NCI-H2171 (cell line): ENCODE measurements at places on chromosomes 2 and 18.

DNA sequence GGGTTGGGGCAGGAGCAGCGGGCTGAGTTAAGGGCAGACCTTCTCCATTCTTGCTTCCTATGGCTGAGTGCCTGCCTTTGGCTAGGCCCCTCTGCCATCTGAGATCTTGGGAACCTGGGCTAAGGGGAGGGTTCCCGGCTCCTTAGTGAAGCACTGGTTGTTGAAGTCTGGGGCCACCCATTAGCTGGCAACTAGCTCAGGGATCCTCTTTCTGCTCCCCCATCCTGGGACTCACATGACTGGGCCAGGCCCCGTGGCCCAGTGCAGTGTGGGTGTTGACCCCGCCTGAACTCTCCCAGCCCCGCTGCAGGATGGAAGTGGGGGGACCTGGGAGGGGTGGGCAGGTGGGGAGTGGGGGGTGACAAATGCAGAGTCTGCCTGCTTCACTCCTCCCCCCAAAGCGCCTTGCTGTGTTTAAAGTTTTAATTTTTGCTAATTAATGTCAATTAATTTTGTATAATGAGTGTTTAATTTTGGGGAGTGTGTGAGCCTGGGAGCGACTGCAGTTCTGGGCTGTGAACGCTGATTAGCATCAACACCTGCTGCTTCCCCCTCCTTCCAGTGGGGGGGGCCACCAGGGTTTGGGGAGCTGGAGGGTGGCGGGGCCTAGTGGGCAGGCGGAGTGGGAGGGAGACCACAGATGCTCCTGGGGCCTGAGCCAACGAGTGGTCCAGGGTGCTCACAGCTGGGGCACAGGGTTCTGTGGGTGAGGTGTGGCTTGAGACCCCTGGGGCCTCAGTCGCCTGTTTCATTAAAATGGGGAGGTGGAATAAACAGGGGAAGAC is 55.2 kb downstream of the EMX1 start:
- no peak for DNase-seq

GRCh38 chr18:46756559-46757201 is at the start of gene ST8SIA5:
ST8SIA5 (minus strand) TSS chr18:46757053; CDS start chr18:46756508, 545 bp downstream.
- peak; percentile 43 for DNase-seq

DNA sequence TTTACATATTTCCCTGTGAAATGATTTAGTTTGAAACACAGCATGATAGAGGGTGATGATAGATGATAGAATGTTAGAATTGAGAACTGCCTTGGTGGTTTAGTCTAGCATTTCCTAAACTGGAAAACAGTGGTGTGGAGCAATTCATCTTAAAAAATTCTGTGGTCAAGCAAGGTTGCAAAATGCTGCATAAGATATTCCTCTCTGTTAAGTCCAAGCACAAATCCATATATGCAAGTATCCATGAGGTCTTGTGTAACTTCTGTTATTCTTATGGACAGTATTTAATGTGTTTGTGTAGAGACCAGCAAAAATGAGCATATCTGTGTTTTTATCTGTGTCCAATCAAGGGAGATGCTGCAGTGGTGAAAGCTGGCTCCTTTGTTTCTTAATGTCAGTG is 30.0 kb downstream of the CPS1 start:
- DNase-seq: no peak

- no peak for DNase-seq
Measured at GRCh38 chr2:88024509-88024908, 8.2 kb upstream of the RNU2-63P start.

- no peak for DNase-seq
Measured at GRCh38 chr2:43426305-43427031, 169.4 kb downstream of the THADA start.

DNA sequence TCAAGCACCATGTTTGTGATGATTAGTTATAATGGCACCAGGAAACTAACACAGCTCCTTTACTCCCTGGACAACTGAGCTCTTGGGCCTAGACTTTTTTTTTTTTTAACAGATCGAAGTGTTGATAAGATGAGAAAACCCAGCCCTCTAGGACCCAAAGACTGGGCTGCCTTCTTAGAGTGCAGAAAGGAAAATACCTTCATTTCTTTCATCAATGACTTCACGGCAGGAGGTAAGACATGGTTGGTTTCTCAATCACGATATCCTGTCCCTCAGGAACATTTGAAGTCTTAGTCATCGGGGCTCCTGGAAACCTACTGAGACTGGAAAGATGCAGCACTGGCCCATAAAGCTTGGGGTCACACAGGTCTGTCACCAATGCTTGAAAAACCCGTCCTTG is 84.7 kb downstream of the TNFRSF11A start:
- no peak for DNase-seq

GRCh38 chr18:28108814-28109213 is 68.1 kb downstream of the CDH2 start:
- DNase-seq: no peak

DNA sequence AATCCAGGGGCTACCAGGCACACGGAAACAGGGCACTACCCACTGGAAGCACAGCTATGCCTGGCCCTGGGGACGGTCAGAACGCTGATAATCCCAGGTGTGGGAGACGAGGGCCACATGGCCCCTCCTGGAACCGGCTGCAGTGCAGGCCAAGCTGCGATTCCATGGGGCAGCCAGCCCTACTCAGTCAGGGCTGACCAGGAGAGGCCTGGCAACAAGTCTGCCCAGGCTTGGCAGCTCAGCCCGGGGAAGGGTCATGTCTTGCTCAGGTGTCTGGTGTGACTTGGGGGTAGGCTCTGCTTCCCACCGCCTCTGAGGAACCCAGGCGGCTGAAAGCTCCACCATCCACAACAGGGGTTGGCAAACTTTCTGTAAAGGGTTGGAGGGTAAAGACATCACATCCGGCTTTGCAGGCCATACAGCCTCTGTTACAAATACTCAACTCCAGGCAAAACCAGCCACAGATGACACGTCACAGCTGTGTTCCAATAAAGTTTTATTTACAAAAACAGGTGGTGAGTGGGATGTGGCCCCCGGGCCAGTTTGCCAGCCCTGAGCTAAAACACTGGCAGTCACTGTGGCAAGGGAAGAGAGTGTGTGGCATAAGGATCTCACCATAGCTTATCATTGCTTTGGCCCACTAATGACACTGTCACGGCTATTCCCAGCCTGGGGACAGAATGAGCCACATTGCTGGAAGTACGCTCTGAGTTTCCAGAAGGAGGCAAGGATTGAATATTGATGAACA is 85.2 kb downstream of the NDUFA10 start:
- DNase-seq: no peak

DNA sequence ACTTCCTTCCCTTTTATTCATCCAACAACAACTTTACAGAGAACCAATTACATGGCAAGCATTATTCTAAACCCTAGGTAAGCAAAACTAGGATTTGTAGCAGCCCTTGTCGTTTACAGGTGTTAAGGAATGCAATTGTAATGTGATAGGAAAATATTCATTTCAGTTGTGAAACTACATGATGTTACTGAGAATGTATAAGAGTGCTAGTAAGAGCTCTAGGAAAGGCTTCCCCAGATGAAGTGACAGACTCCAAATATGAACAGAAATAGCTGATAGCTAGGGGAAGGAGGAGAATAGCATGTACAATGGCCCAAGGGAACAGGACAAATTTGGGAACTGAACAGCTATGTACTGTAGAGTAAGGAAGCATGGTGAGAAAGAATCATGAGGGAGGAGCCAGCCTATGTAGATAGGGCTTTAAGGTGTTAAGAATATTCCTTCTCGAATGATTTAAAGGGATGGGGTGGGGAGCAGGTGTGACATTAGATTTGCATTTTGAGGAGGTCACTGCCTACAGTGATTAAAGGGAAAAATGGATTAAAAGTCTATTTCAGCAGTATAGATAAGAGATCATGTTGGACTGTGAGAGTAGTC is 31.7 kb downstream of the RPE start:
- no peak for DNase-seq

DNA sequence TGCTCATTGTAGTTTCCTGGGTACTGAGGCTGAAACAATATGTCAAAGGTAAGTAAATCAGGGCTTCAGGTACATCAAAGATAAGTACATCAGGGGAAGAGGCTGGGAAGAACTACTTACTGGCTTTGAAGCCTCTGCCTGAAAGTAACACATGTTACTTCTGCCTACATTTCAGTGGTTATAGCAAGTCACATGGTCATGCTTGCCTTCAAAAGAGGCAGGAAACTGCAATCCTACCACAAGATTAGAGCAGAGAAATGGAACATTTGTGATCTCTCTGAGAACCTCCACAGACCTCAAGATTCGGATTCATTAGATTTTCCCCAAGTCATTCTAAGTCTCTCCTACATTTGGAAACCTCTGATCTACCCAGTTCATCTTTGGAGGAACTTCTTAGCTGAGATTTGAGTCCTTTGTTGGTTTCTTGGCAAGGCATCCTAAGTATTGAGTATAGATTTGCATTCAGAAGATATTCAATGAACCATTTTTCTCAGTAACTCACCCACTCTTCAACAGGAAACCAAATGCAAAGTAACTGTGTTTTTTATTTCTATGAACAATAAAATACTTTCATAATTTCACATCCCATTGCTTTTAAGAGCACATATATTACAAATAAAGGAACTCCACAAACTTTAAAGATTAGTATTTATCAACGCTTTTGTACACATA is 48.5 kb upstream of the CCDC195 start:
- DNase-seq: no peak

GRCh38 chr2:111995148-111995547 is 59.9 kb upstream of the TMEM87B start:
- no peak for DNase-seq

DNA sequence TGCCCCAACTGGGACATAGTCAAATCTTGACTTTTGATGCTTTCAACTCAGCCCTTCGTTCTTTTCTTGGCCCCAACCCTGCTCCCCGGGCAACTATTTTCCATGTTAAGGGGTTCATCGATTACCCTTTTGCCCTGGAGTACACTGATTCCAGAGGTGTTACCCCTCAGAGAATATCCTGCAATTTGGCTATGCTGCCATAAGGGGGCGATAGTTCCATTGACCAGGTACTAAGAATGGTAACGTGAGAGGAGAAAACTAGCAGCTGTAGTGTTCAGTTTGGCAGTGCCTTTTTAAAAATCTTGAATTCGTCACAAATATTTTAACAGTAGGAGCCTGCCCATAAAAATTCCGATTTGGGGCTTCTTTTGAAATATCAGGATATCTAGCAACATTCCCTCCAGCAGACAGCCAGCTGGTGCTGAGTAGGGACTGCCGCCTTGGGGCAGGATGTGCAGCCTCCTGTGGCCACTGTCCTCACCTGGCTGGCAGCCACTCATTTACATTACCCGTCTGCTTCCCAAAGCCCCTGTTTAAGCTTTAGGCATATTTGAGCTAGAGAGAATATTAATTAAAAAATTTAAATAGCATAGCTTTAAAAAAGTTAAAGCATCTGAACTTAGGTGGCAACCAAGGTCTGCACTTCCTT is 146.3 kb upstream of the SKOR2 start:
- DNase-seq: no peak

GRCh38 chr2:188785061-188785460 is 189.1 kb upstream of the COL3A1 start:
- no peak for DNase-seq

DNA sequence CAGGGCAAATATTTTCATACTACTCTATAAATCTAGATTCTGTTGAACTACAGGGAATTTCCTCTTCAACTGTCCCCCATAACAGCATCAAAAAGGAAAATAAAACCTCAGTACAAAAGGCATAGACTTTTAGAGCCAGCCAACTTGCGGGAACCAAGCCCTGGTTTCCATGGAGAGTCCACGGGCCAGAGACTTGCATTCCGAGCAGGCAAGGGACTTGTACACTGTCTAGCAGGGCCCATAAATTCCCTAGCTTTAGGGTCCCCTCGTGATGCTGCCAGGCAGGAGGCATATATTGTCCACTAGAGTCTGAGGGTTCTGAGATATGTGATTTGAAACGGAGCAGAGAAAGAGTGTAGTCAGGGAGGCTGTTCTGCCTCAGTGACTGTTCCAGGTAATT is 153.1 kb upstream of the SLC14A2 start:
- DNase-seq: no peak

DNA sequence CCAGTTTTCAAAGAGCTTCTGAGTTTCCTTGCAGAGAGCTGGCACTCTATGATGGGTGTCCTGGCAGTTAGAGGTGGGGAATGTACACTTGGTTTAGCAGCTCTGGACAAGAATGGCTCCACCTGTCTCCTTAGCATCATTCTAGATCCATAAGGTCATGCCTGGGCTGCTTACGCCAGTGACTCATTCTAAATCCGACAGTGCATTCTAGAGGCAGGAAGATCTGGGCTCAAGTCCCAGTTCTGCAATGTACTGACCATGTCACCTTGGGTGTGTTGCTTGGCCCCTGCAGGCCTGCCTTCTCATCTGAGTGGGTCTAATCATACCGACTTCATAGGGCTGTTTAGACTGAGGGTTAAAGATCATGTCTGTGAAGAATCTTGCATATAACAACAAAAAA is 46.5 kb downstream of the PTGR3 start:
- DNase-seq: no peak

GRCh38 chr18:48842259-48843061 is 108.3 kb downstream of the SMAD7 start:
- no peak for DNase-seq

DNA sequence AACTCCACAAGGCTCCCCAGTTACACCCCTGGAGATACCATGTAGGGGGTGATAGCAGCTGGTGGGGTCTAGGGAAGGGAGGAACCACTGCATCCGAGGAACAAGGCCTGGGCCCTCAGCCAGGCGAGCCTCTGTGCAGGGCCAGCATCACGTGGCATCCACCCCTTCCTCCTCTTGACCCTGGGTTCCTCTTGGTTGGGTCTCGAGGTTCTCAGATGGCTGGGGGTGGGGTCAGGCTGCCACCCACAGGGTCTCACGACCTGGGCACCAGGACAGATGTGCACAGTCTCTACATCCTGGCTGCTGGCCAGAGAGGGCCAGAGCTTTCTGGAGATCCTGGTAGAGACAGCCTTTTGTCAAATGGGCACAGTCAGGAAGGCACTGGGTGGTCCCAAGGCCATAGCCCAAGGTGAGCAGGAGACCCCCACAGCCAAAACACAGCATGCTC is 10.4 kb downstream of the HS6ST1 start:
- DNase-seq: no peak

DNA sequence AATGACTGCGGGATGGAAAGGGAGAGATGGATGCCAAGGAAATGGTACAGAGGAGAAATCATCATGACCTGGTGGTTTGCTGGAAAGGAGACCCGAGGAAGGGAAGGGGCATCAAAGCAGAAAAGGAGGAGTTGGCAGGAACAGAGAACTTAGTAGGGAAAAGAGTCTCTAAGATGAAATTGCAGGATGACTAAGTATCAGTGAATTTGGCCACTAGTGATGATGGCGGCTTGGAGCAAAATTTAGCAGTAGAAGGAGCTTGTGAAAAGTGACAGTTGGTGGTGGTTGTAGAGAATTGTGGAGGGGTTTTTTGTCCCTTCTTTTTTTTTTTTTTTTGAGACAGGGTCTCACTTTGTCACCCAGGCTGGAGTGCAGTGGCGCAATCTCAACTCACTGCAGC is 10.1 kb downstream of the METAP1D start:
- DNase-seq: no peak

DNA sequence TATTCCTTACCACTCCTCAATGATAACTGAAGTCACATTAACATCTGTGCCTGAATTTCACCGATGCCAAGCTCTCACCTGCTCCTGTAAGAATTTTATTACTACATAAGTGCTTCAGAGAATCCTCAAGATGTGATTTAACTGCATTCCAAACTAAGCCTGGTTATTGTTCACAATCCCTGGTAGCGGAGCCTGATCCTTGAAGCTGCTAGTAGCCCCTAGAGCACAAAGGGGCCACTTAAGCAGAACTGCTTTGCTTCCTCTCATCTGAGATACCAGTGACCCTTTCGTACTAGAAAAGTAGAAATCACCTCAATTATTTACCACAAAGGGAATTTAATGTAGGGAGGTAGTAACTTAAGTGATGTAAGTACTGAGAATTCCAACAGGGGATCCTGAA is 529.6 kb downstream of the CPS1 start:
- no peak for DNase-seq

- DNase-seq: no peak
Measured at GRCh38 chr18:58631301-58631700, 2.4 kb upstream of the ALPK2 start.
